ENCODE measurements at places on chromosomes 2 and 18.

- no peak for DNase-seq
Observed at GRCh38 chr2:61196671-61197070, 34.7 kb downstream of the C2orf74 start.

DNA sequence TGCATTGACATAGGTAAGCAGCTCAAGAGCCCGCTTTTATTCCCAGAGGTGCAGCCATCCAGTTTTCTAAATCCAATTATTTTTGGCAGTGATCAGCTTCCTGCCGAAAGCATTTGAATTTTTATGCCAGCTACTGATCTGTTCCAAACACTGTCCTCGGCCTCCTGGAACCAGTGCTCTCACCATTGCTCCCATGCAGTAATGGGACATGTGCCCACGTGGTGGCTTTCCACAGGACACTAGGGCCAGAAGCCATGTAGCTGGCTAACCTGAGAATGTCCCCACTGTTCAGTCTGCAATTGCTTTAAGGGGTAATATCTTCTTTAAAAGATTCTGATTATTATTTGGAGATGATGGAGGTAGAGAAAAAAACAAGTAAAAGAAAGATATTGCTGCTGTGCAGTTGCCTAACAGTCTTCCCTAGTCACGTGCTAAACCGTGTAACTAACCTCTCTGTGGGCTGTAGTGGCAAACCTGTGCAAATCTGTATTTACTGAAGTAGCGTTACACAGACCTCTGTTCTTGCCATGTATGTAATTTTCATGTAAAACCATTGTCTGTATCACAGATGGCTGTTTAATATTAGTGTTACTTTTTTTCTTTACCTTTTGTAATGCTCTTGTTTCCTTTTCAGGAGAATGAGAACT, 13.0 kb downstream of the GRHL1 start:
- DNase-seq, result no peak

DNA sequence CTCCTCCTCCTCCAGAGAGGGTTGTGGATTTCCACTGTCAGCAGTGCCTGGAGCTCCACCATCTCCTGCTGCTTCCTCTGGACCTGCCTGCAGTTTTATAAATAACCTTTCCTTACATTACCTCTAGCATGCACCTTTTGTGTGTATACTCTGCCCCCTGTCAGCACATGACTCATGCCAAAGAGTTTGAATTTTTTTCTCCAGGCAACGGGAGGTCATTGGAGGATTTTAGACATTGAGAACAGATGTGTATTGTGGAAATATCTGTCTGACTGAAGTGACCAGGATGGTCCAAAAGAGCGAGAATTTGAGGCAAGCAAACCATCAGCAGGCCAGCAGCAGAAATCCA, 31.7 kb downstream of the IL37 start:
- no peak for DNase-seq

- DNase-seq, result no peak
Observed at GRCh38 chr2:69742322-69742952, 503 bp downstream of the ANXA4 start.

DNA sequence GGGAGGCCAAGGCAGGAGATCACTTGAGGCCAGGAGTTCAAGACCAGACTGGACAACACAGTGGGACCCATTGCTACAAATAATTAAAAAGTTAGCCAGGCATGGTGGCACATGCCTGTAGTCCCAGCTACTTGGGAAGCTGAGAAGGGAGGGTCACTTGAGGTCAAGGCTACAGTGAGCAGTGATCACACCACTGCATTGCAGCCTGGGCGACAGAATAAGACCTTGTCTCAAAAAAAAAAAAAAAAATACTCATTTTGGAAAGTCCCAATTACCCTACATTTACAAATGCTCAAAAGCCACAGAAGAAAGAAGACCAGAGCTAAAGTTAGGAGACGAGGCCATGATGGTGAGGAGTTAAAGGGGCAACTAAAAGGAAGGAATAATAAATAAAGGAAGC, 61.9 kb downstream of the COLEC12 start:
- no peak for DNase-seq
